ENCODE measurements at places on chromosomes 2 and 18.

GRCh38 chr2:226994775-226995174 lies 158.9 kb downstream of the RHBDD1 start:
- DNase-seq = no peak

DNA sequence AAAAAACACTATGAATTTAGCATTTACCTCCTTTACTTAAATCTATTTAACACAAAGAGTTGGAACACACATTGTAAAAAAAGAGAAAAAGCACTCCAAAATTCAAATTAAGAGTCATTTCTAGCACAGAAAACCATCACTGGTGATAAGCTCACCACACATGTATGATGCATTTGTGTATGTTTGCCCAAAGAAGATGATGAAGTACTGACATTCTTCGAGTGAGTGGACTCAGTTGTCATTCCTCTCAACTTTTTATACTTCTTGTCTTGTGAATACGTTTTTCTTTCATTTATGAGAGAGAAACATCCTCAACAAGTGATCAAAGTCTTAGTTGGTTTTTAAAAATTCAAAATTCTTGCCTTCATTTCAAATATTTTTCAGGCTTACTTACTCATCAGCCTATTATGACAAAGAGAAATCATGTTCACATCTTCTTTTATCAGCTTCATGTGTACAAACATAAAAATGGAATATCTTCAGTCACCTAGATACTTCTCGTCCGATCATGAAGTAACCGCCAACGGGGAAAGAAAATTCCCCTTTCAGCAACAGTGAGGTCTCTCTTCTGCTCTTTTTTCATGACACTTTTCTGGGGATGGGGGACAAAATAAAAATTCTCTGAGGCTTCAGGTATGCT lies 1.5 kb downstream of the DSEL start:
- no peak for DNase-seq

DNA sequence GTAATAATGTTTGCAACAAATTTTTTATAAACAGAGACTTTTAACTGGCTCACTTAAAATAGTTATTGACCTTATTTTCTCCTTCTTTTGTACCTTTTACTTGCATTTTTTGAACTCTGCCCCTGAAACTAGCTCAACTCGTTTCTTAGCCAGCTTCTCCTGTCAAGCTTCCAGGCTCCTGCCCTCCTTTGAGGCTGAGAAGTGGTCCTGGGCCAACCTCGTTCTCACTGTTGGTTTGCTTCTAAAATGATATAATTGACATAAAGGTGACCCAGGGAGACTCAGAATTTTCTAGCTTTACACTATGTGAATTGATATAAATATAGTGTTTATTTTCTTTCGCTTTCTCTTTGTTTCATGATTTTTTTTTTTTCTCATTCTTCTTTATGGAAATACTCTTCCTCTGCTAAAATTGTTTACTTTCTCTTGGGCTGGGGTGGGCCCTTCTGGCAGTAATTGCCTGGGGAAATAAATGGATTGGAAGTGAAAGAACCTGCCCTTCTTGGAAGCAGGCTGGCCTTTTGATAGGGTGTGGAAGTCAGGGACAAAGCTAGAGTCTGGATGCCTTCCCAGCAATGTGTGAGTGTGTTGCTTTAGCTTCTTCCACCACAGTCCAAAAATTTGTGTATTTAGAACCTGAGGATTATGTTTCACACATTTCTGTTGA lies 30.7 kb downstream of the GPD2 start:
- no peak for DNase-seq

GRCh38 chr2:16218625-16219024 lies 278.3 kb downstream of the MYCN start:
- DNase-seq = no peak

DNA sequence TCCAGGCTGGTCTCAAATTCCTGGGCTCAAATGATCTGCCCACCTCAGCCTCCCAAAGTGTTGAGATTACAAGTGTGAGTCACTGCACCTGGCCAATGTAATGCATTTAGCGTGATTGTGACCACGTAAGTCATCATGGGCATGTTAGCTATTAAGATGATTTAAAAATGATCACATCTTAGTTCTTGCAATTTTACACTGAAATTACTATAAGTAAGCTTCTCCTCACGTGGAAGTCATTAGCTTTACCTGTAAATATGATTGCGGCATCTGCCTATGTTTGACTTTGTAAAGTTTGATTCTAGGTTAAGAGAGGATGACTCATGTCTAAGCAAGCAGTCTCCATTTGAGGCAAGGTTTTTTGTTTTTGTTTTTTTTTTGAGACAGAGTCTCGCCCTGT lies 85.5 kb downstream of the PMAIP1 start:
- no peak for DNase-seq

GRCh38 chr18:55466789-55467188 lies 121.2 kb downstream of the TCF4 start:
- no peak for DNase-seq

GRCh38 chr2:241863536-241863954 lies 4.9 kb upstream of the PDCD1 start:
- DNase-seq = no peak

DNA sequence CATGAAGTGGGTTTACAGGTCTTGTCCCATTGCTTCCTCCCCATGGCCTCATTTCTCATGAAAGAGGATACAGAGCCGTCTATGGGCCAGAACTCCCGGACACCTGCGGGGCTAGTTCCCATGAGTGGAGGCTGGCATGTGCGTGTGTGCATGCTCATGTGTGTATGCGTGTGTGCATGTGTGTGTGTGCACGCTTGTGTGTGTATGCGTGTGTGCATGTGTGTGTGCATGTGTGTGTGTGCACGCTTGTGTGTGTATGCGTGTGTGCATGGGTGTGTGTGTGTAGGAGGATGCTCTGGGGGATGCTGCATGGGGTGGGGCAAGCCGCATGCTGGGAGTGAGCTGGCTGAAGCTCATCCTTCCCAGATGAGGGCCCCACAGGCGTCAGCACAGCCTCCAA lies 20.8 kb downstream of the INHBB start:
- DNase-seq = no peak

GRCh38 chr2:167750675-167751074 lies 496.7 kb downstream of the STK39 start:
- no peak for DNase-seq

GRCh38 chr2:16649353-16650286 lies 16.0 kb downstream of the CYRIA start:
- DNase-seq = no peak

DNA sequence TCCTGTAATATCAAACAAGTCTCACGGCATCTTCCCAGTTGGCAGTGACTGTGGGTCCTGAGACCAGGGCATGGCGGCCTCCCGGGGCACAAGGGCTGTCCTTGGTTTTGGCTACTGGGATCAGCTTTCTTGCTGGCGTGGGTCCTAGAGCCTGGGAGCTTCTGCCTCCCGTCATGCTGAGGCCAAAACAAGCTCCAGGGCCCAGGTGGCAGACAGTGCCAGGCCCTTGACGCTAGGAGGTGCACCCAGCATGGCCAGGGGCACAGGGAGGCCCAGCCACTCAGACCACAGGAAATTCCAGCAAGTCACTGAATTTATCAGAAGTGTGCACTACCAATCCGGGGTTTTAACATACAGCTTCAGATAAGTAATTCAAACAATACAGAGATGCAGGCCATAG lies 184.7 kb downstream of the EIPR1 start:
- DNase-seq = no peak

DNA sequence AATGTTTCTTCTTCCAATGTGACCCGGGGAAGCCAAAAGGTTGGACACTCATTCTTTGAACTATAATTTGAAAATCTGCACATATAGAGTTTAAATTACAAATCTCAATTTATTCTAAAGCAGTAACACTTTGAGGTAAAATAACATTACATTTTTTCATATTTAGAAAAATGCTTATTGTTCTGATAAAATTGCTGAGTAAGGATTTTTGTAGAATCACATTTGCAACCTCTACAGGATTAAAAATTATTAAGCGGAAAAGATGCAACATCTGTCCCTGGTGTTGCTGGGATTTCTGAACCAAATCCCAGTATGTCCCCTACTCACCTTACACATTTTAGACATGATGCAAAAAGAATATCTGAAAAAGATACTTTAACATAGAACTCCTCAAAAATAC lies 10.1 kb downstream of the ZNF519 start:
- DNase-seq = no peak

DNA sequence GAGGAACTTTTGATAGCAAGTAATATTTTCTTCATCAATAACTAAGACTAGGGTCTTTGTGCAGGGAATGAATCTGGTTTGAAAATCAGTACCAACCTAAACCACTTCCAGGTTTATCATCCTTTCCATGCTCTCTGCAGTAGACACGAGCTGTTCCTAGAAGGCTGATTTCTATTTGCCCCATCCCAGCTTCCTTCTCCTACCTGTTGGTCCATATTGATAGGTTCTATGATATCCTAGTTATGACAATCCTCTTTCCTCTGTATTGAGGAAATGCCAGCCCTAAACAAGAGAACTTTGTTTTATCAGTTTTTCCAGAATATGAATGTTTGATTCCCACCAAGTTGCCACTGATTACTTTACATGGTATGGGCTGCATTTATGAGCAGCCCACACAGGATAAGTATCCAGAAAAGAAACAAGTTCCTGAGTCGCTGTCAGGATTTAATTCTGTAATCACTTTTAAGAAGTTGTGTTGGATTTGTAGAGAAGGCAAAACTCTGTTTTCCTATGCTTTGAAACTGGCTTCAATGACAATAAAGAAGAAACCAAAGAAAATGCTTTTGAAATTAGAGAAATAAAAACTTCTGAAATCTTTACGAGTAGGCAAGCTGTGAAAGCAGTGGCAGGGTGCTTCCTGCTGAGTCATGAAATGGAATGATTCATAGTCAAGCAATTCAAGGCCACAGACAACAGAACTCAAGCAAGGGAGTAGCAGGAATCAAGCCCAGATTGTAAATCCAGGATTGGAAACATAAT lies 37.3 kb upstream of the TANK start:
- no peak for DNase-seq

Data from CD4-positive, alpha-beta T cell treated with Interleukin-15 for 1 hour (primary cell).